ENCODE measurements at places on chromosomes 16 and 17.

DNA sequence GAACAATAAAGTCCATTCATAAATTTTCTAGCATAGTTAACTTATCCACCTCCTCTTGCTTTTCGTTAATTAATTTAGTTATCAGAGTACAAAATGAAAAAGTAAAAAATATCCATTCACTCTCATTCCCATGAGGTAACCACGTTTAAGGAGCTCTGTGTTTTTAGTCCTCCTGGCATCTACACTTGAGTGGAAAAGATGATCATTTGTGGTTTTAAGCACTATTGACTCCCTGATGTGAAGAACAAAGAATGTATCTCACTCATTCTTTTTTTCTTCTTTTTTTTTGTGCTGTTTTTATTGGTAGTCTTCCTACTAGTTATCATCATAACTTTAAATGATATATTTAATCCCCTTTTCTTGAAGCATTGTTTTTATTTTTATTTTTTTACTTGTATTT is 26.1 kb downstream of the QPRT start:
- no peak for DNase-seq

DNA sequence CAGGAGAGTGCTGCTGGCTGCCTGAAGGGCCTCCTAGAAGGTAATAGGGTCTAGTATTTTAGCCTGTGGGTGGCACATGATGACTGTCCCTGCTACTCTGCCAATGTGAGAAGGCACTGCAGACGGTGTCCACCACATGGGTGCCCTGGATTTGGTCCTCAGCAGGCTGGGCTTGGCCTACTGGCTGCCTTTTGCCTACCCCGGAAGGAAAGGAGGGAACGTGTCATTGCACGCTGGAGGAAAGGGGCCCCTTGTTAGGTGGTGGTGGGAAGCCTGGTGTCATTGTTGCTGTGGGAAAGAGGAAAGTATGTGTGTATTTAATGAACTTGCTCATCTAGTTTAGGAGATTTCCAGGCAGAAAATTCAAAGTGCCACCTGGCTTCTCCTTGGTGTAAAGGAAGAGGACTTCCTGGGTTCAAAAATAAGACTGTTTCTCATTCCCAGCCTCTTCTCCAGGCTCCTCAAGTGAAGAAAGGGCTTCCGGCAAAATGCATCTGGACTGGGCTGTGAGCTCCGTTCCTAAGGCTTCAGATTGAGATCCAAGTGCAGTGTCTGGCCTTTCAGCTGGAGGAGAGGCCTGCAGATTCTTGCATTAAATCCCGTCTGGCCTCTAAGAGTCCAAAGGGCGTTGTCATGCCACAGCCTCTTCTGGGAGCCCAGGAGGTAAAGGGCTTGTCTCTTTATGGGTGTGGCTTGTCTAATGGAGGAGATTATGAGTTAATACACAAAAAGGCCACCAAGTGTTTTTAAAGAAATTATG is 55.1 kb downstream of the RPTOR start:
- no peak for DNase-seq

DNA sequence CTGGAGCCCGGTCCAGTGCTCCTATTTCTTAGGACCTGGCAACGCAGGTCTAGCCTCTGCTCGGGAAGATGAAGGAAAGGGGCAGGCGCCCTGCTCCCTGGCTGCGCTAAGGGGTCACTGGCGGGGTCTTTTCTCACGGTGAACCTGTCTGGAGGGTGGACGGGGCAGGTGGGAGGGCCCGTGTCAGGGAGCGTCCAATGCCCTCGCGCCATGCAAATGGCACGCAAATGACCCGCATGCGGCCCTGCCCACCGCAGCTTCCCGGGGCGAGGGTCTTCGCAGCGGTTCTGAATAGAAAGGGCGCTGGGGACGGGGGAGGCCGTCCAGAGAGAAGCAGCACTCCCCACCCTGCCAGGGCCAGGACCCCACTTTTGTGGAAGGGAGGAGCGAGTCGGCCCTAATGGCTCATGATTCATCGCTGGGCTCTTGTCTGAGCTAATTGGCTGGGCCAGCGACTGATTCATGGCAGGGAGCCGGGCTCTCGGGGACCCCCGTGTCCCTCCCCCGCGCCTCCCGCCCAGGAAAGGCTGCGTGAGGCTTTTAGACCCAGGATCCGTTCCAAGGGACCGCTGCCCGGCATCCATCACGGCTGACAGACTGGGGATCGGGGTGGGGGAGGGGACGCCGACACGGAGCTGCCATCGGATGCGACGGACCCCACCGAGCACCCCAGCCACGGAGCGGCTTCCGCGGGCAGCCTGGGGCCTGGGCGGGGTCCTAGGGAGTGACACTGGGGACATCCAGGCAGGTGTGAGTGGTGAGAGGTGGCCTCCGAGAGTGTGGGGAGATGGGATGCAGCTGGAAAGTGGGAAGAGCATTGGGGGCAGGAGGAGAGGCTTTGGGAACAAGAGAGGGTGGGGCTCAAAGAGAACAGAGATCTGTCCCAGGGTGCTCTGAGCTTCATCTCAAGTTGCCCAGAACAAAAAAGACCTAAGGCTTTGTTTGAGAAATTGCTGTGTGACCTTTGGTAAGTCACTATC is 25.0 kb upstream of the NGFR start:
- DNase-seq, result no peak

GRCh38 chr16:71767060-71767900 is 41.4 kb downstream of the AP1G1 start:
- DNase-seq, result no peak

GRCh38 chr17:69717214-69717613 is 302.7 kb downstream of the MAP2K6 start:
- DNase-seq, result no peak

GRCh38 chr16:84396537-84397008 is 28.2 kb downstream of the ATP2C2 start:
- no peak for DNase-seq

Data from stimulated activated CD4-positive, alpha-beta T cell treated with anti-CD3 and anti-CD28 coated beads, Interleukin-2, amount 100 ng/mL, for 24 hours (primary cell).